Forelimb muscle (tissue), 1 donor: ENCODE measurements at places on chromosomes 4 and X. TPM values are rescaled to one million over a fixed set of nuclear protein-coding genes. Genes with fewer than 3 reads are reported as not detected.

DNA sequence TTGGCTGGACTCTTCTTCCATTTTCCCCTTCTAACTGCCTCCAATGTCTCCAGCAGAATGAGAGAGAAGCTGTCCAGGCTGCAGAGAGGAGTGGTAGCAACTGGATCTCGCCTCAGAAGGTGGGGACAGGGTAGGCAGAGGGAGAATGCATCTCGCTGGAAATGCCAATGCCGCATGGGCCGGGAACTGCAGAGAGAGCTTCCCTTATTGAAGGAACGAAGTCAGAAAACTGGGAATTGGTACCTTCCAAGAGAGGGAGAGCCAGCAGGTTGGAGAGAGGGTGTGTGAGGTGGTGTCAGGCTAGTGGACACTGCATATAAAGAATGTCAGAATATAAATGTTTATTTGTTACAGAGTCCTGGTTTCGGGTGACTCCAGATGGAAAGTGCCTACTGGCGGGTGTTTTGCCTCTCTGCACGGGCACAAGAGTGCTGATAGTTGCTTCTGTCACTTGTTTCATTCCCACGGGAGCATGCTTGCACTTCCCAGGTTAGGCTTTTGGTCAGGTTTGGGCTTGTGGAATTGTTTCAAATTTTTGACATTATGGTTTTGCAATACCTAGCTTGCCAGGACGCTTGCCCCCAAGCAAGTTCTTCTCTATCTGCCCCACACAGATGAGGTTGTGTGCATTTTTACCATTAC lies 156.8 kb upstream of the STS start:
- no peak for DNase-seq

PTCHD1 gene
- polyA plus RNA-seq = 0.95 TPM

DNA sequence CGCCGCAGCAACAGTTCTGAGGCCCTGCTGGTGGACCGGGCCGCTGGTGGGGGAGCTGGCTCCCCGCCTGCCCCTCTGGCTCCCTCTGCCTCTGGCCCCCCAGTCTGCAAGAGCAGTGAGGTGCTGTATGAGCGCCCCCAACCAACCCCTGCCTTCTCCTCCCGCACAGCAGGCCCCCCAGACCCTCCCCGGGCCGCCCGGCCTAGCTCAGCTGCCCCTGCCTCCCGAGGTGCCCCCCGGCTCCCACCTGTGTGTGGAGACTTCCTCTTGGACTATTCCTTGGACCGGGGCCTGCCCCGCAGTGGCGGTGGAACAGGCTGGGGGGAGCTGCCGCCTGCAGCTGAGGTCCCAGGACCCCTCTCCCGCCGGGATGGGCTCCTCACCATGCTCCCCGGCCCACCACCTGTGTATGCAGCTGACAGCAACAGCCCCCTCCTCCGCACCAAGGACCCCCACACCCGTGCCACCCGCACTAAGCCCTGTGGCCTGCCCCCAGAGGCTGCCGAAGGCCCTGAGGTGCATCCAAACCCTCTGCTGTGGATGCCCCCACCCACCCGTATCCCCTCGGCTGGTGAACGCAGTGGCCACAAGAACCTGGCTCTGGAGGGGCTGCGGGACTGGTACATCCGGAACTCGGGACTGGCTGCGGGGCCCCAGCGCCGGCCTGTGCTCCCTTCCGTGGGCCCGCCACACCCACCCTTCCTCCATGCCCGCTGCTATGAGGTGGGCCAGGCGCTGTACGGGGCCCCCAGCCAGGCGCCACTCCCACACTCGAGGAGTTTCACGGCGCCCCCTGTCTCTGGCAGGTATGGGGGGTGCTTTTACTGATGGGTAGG lies 6.3 kb downstream of the PRAF2 start:
- DNase-seq = no peak

- no peak for DNase-seq
These were observed 158.0 kb upstream of the GYPA start for GRCh38 chr4:144298519-144298918.

GABRG1 gene
- polyA plus RNA-seq = not detected

GRCh38 chrX:107699616-107700015 lies 71.3 kb downstream of the PRPS1 start:
- no peak for DNase-seq
